ENCODE measurements at places on chromosomes 6 and 20.
A peak's percentile ranks its signal among the peaks of the same experiment; 100 is the strongest.

DNA sequence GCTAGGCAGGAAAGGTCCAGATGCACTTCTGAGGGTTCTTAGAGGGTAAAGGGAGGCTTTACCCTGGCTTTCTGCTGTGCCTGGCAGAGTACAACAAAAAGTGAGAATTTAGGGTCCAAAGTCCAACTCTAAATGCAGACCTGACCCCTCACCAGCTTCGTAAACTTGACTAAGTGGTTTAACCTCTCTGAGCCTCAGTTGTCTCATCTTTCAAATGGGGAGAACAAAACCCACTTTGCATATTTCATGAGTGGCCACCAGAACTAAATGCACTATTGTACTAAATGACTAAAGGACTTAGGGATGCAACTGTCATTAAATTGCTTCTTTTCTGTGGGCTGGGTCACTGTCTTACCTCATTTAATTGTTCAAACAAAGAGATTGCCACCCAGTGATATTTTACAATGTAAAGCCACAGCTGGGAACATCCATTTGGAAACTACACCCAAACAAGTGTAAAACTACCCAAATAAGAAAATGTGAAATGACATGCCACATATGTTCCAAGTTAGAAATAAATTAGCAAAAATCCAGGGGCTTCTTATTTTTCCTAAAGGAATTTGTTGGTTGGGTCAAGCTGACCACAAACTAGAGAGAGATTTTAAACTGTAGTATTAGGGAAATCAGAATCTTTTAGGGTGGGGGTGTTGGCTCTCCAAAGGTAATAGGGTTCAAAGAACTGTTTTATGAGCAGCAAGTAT is 48.3 kb upstream of the RIN2 start:
- no peak for DNase-seq

GRCh38 chr6:111804627-111805235 is 68.5 kb downstream of the FYN start:
- DNase-seq = peak; percentile 62

- no peak for DNase-seq
Measured at GRCh38 chr6:79305020-79305419, 70.5 kb upstream of the HMGN3 start.

- no peak for DNase-seq
Measured at GRCh38 chr6:124792386-124792785, 169.9 kb upstream of the RNF217 start.

- DNase-seq = no peak
Measured at GRCh38 chr6:81969011-81969410, 216.5 kb upstream of the TENT5A start.

GRCh38 chr6:157013649-157014304 is 236.6 kb downstream of the ARID1B start:
- no peak for DNase-seq

DNA sequence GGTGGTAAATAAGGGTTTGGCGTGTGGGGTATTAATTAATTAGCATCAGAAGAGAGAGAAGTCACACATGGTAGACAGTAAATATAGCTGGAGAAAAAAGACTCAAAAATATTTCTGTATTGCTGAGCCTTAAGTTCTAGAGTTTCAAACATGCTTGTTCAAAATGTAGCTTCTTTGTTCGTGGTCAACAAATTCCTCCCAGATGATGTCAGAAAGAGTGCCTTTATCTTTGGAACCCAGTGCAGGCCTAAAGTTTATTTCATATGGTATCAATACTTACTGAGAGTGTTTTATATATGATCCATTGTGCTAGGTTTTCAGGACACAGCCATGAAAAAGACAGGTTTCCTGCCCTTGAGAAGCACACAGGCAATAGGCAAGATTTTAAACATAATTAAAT is 18.3 kb downstream of the MARCKS start:
- no peak for DNase-seq

GRCh38 chr20:60485012-60485760 is 527.0 kb downstream of the CDH26 start:
- DNase-seq = no peak

- DNase-seq = no peak
Measured at GRCh38 chr20:9244811-9245210, 175.9 kb downstream of the PLCB4 start.

GRCh38 chr6:90835596-90836212 is 248.8 kb upstream of the MAP3K7 start:
- DNase-seq = no peak

DNA sequence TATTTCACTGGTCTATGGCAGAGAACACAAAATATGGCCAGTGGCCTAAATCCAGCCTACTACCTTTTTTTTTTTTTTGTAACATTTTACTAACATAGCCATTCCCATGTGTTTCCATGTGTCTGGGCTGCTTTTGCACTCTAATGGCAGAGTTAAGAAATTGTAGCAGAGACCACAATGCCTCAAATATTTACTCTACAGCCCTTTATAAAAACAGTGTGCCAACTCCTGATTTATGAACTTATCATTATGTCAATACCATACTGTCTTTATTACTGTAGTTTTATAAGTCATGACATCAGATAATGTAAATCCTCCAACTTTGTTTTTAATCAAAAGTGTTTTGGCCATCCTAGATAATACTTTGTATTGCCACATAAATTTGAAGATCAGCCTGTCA is 27.4 kb upstream of the CAP2 start:
- no peak for DNase-seq

GRCh38 chr20:11232896-11233295 is 559.1 kb upstream of the JAG1 start:
- no peak for DNase-seq

GRCh38 chr6:117498159-117498558 is 15.7 kb downstream of the DCBLD1 start:
- DNase-seq = peak; percentile 67

DNA sequence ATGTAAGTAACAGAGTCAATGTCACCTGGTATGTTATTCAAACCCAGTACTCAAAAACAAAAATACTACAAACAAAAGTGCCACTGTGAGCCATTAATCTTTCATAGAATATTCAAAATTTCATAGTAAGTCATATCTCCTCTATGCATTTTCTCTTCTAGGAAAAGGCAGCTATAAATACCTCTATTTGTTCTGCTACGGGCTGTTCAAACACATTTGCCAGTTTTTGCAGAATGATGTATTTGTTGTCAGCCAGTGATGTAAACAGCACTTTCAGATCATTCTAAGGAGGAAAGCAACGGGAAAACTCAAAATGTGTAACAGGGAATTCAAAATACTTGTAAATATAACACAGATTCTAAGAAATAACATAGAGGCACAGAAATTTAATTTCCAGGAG is 388.2 kb downstream of the SYNE1 start:
- no peak for DNase-seq

- DNase-seq = peak; percentile 54
Measured at GRCh38 chr6:12150812-12151432, 138.8 kb downstream of the HIVEP1 start.

- no peak for DNase-seq
Measured at GRCh38 chr6:118860880-118861279, 33.1 kb upstream of the ASF1A start.
